Neural progenitor cell (in vitro differentiated cells): ENCODE measurements at places on chromosomes 2 and 18.

GRCh38 chr2:212956665-212957607, 194.5 kb downstream of the IKZF2 start:
- DNase-seq, result no peak

DNA sequence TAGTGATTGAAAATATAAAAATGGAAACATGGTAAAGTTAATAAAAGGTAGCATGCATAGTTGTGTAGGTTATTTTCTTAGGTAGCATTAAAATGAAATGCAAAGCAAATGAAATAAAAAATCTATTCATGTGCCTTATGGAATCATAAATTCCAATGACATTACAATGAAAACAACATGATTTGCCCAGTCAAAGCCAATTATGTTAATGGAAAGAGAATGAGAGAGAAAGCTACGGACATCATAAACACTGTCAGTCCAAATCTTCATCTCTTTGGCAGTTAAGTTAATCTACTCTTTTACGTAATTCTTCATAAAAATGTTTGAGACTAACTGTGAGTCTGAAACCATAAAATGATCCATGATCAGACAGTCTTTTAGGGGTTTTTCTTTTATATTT, 636.7 kb upstream of the SYT4 start:
- no peak for DNase-seq

DNA sequence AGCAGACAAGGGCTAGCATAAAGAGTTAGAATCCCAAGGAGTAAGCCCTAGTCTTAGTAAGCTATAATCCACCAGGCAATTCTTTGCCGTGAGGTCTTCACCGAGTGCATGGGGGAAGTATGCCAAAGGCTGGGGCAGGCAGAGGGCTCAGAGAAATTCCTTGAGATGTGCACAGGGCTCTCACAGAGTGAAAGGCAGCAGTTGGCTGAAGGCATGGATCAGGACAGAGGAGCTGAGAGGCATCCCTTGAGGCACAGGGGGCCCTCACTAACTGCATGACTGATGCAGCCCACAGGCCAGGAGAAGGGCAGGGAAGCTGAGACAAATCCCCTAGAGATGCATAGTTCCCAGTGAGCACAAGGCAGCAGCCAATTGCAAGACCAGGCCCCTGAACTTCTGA, 34.1 kb downstream of the PTH2R start:
- DNase-seq, result peak; percentile 57

GRCh38 chr18:6605115-6605869, 124.2 kb upstream of the ARHGAP28 start:
- no peak for DNase-seq

GRCh38 chr18:69127873-69128500, 272.7 kb upstream of the DOK6 start:
- DNase-seq, result no peak

GRCh38 chr2:46076251-46076650, 221.0 kb upstream of the EPAS1 start:
- no peak for DNase-seq

- no peak for DNase-seq
These were observed 22.2 kb upstream of the IL1RL1 start for GRCh38 chr2:102289129-102289528.

GRCh38 chr2:233430651-233431050, 76.4 kb downstream of the DGKD start:
- no peak for DNase-seq

- DNase-seq, result no peak
These were observed 155.7 kb downstream of the MTCL1 start for GRCh38 chr18:8860845-8861642.

DNA sequence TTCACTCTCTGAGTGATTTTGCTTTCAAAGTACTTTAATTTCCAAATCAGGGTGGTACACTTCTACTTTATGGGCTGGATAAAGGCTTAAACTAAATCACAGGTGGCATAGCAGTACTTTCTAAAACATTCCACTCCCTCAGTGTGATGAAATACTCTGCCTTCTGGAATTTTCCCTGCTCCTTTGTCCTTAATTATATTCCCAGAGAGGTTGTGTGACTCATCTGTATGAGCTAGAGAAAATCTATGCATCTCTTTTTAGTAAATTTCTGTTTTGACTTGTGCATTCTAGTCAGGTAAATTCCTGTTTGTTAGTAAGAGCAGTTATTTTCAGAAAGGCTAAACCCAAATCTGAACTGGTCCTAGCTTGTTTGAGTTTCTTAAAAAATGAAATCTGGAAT, 29.0 kb upstream of the PLA2R1 start:
- no peak for DNase-seq

GRCh38 chr2:234990300-234990699, 38.5 kb downstream of the SH3BP4 start:
- DNase-seq, result no peak

DNA sequence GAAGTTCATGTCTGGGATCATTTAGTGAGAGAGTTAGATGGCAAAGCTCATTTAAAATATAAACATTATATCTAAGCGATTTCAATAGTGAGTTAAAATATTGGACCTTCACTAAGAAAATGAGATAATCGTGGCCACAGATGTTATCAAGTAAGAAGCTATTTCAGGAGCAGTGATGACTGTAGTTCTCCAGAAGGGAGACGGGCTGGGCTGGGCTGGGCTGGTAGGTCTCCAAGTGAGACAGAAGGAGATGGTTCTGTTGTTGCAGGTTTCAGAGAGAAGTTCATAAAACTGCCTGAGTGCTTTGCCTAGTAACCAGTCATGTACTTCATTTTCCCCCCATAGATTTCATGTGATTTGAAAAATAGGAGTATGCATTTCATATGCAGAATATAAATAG, 130.1 kb upstream of the DAPL1 start:
- DNase-seq, result no peak

- no peak for DNase-seq
These were observed 5.3 kb downstream of the ALKAL2 start for GRCh38 chr2:282371-283263.

- DNase-seq, result no peak
These were observed 59.5 kb upstream of the LYPD1 start for GRCh38 chr2:132729522-132729921.

GRCh38 chr18:30970196-30970816, 72.2 kb downstream of the DSC3 start:
- DNase-seq, result peak; percentile 33

DNA sequence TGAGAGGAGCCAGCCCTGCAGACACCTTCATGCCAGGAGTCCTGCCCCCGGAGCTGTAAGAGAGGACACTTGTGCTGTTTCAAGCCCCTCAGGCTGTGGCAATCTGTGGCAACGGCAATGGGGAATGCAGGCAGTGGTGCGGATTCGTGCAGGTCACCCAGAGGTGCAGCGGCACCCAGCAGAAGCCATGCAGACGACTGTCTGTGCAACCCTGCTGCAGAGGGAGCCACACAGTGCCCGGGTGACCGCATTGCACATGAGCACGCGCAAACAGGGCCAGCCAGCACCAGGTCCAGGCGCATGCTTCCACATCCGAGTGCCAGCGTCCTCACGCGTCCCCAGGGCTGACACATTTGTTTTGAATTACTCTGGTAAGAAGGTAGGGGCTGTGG, 84.8 kb upstream of the GPC1 start:
- no peak for DNase-seq

DNA sequence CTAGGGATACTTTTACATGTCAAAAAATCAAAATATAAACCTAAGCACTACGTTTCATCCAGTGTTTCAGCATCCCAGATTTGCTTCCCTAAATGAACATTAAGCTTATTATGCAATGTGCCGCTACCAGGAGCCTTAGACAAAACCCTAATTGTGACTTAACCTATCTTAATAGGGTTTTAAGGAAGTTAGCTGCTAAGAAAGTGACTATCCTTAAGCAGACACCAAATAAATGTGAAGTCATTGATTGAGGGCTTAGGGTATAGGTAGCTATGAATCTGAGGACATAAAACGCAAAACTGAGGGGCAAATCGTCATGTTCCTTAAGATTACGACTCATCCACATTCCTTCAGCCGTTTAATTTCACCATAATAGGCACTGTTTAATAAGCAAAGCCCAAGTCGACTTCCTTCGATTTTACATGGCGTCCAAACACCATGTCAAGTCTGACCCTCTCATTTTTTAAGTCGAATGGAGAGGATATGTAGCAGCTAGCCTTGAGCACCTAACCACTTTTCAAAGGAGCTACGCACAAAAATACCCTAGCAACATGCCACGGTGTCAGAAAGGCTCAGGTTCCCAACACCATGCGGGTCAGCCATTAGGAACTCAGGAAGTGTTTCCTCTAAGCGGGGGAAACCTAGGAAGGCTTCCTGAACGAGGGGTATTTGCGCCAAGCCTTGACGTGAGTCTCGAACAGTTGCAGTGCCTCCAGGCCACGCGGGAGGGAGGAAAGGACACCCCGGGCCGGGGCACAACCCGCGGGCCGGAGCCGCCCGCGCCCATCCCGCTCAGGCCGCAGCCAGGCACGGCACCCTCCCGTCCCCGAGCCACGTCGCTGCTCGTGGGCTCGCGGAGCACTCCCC, 1.0 kb downstream of the HDLBP start:
- DNase-seq, result no peak

- no peak for DNase-seq
These were observed 503.2 kb upstream of the CNTNAP5 start for GRCh38 chr2:123521854-123522253.

- DNase-seq, result no peak
These were observed 13.3 kb downstream of the HK2 start for GRCh38 chr2:74847070-74847858.

GRCh38 chr18:10661317-10661716, 135.5 kb downstream of the NAPG start:
- no peak for DNase-seq

GRCh38 chr2:240206630-240207029, 66.2 kb upstream of the OTOS start:
- DNase-seq, result no peak

GRCh38 chr2:53576166-53576565, 191.4 kb upstream of the CHAC2 start:
- no peak for DNase-seq

- DNase-seq, result no peak
These were observed 24.2 kb downstream of the MYL12B start for GRCh38 chr18:3286159-3286558.

GRCh38 chr2:157155992-157156391, 101.5 kb upstream of the GALNT5 start:
- no peak for DNase-seq

GRCh38 chr2:240469740-240470139, 34.3 kb downstream of the GPC1 start:
- no peak for DNase-seq

DNA sequence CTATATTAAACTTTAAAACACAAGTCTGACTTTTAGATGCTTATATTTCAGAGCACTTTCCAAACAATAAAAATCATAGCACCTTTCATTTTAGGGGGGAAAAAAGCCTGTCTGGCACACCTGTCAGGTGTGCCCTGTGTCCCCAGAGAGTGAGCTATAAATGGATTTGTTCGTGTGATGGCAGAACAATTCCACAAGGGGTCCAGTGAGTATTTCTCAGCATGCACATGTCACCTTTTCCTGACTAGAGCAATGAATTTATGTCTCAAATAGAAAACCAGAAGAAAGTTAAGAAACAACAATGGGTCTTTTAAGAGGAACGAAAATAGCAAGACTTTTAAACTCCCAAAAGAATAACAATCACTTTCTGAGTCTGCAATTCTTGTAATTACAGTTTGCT, 55.9 kb downstream of the ACVR1C start:
- DNase-seq, result no peak

DNA sequence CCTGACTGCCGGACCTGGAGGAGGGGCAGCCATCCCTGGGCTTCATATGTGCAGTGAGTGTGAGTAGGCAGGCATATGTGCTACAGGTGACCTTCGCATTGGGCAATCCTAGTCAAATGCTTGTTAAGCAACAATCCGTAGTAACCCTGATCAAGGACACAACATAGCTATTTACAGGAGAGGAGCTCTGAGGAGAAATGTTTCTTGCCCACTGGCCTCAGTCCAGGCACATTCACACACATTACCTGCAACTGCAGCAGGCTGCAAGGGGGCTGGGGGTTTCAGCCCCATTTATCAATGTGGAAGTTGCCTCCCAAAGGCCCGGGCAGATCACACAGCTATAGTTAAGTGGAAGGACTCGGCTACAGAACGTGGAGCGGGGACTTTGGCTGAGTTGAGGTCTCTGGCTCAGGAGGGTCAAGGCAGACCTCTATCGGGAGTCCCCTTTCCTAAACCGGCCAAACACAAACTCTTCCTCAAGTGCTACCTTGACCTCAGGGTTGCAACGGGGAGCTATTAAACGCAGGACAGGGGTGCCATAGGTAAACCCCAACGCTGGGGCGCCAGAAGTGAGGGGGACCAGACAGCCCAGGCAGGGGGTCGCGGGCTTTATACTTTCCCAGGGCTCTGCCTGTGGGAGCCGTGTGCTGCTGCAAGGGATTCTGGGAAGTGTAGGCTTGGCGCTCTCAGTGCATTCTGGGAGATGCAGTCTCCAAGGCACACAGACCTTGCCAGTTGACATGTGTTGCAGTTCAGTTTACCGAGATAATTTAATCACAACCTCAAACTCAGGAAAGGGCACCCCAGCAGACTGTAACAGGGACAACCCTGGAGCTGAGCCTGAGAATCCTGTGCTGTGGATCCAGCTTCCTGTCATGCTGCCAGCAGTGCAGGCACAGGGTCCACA, 9.4 kb downstream of the KHK start:
- peak; percentile 80 for DNase-seq

DNA sequence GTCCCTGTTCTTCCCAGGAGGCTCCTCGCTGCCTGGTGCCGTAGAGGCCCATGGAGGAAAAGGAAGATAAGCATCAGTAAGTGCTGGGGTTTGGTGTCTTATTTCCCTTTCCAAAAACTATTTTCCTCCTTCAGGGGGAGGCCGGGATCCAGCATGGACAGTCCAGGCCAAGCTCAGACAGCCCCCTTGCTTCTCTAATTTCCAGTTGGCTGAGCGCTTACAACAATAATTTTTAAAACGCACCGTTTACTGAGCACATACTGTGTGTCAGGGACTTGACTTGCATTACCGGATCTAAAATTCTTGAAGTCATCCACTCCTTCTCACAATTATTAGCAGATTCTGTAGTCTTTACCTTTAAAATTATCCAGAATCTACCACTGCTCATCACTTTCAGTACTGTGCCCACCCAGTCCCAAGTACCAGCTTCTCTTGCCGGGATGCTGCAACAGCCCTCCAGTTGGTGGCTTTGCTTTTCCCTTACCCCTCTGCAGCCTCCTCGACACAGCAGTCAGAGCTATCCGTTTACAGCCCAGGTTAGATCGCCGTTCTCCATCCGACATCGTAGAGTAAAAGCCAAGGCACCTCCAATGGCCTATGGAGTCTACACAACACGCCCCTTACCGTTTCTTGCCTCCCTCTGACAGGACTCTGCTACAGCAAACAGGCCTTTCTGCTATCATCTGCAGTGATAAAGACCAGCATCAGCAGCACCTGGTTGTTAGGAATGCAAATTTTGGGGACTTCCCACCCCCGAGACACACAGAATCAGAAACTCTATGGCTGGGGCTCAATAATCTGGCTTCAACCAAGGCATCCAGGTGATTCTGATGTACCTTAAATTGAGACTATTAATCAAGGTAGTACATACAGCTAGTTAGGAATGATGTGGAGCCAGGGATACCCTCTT, 75.2 kb upstream of the TSPYL6 start:
- no peak for DNase-seq

GRCh38 chr18:23539911-23540525, 36.7 kb downstream of the RMC1 start:
- no peak for DNase-seq

GRCh38 chr2:226207671-226208070, 591.9 kb downstream of the IRS1 start:
- no peak for DNase-seq
